ENCODE measurements at places on chromosomes 11 and 22.

DNA sequence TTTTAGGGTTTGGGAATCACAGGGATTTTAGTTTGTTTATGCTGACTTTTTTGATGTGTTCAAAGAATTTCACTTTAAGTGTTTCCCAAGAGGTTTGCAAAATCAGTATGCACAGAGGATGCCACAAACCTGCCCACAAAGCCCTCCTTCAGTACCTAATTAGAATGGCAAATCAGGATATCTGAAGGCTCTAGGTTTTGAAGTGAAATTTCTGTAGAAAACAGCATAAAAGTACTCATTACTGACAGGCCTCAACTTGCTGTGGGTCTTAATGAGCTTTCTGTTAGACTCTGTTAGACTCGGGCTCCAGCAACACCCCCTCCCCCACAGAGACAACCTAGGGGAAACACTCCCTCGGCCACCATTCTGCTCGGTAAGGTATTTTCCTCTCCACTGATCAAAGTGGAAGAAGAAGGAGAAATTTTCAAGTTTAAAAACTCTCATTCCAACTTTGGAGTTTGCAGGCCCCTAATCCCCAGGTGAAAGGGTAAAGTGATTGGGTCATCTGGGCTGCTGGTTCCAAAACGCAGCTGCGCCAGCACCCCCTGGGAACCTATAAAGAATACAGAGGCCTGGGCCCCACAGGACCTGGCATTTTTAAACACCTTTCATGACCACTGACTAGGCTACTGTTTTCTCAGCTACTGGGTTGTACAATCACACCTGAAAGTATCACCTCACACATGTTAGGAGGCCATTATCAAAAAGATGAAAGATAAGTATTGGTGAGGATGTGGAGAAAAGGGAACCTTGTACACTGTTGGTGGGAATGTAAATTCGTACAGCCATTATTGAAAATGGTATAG is 67.5 kb downstream of the PLEKHA7 start:
- no peak for DNase-seq

GRCh38 chr11:127890030-127890615 is 697.2 kb downstream of the ETS1 start:
- no peak for DNase-seq

DNA sequence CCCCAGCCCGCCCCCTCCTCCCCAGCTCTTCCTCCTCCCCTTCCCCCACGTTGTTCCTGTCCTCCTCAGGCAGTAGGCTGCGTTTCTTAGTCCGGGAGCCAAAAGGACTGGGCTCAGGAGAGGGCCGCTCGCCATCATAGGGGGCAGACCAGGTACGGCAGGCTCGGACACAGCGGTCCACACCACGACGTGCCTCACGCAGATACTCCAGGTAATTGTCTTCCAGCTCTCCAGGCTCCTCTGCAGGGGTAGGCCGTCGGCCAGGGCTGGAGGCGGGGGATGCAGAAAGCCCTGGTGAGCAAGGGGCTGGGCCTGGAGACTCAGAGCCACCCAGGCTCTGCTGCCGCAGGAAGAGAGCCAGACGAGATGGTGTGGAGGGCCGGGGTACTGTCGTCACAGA is 12.4 kb downstream of the C11orf42 start:
- no peak for DNase-seq

GRCh38 chr11:130024361-130024760 is 21.7 kb upstream of the PRDM10 start:
- no peak for DNase-seq

DNA sequence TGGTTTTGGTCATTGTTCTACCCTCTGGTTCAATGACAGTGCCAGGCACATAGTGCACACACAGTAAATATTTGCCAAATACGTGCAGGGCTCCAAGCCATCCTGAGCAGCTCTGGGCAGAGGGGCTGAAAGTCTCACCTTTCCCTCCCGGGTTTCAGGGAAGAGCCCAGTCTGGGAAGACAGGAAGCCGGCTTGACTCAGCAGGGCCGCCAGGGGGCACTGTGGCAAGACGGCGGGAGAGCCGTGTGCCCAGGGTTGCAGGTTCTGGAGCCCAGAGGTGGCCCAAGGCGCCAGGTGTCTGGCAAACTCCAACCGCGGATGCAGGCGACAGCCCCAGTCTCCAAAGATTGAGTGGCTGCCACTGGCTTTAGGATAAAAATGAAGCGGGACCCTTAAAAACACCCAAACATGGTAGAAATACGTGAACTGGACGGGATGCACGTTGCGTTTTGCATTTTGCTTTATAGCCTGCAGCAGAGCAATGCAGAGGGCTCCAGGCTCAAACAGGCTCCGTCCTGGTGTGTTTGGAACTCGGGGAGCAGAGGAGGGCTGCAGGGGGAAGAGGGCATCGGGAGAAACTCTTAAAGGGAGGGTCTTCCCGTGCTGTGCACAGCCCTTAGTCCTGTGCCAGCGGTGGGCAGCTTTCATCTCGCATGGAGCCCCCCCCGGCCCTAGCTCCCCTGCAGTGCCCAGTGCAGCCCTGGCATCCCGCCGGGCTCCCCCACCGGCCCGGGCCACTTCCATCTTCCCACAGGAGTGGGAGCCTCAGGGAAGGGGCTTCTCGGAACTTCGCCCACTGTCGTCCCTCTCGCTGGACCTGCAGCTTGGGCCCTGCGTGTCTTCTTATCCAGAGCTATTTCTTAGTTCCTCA is 10.7 kb downstream of the KRTAP5-5 start:
- DNase-seq, result peak; percentile 55

DNA sequence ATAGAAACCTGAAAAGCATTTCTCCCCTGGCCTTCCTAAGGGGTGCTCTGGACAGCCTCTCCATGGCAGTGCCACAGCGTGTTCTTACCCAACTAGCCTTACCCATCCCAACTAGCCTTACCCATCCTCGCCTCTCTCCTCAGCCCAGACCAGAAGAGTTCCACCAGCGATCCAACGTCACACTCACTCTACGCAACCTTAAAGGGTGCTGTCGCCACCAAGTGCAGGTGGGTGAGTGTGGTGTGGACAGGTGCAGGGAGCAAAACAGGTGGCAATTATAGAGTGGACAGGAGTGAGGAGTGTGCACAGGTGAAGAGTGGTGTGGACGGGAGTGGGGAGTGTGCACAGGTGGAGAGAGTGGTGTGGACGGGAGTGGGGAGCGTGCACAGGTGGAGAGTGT is 17.8 kb downstream of the TMEM121B start:
- no peak for DNase-seq
